ENCODE measurements at places on chromosomes 4 and X. TPM values are rescaled to one million over a fixed set of nuclear protein-coding genes. Genes with fewer than 3 reads are reported as not detected.

Gene NOCT
- total RNA-seq, result 11.5 TPM

Gene CD38
- total RNA-seq, result 213 TPM

Gene PI4K2B
- 29.7 TPM for total RNA-seq

Gene GLOD5
- total RNA-seq, result not detected

Gene SCD5
- 0.25 TPM for total RNA-seq

Gene FTHL17
- total RNA-seq, result not detected

Gene KIT
- 0.15 TPM for total RNA-seq

Gene BRS3
- total RNA-seq, result not detected

Gene PCDH11X
- not detected for total RNA-seq

Gene BMX
- total RNA-seq, result not detected

Gene TSPAN6
- not detected for total RNA-seq

Gene SSX2
- total RNA-seq, result not detected

Gene SPP1
- 0.63 TPM for total RNA-seq

Gene TMEM128
- total RNA-seq, result 15.5 TPM

Gene NSUN7
- total RNA-seq, result 0.66 TPM

Gene CXorf66
- total RNA-seq, result not detected

Gene TMEM255A
- total RNA-seq, result not detected

Gene SPARCL1
- total RNA-seq, result not detected

Gene NR3C2
- 0.85 TPM for total RNA-seq

Gene PPA2
- total RNA-seq, result 51.2 TPM

Gene ALAS2
- not detected for total RNA-seq

Gene LRRC66
- total RNA-seq, result 0.27 TPM

Gene MAGEA3
- total RNA-seq, result not detected

Gene GAGE2A
- not detected for total RNA-seq

Gene FGB
- total RNA-seq, result not detected

Gene UGT2A1
- total RNA-seq, result not detected

Gene TMPRSS11D
- not detected for total RNA-seq

Gene LETM1
- 64.9 TPM for total RNA-seq

Gene SRD5A3
- 9.0 TPM for total RNA-seq

Gene ATP6AP1
- 61.3 TPM for total RNA-seq

Gene CPE
- total RNA-seq, result not detected

Gene LEF1
- 215 TPM for total RNA-seq

Gene SUPT20HL1
- total RNA-seq, result not detected

Gene H2BW2
- not detected for total RNA-seq

Gene LRIT3
- total RNA-seq, result 0.15 TPM

Gene SLC7A11
- 3.7 TPM for total RNA-seq

Gene GALNTL6
- total RNA-seq, result not detected

Gene EXOC1L
- total RNA-seq, result not detected

Gene PAGE2B
- total RNA-seq, result 0.63 TPM

Gene HSD17B13
- total RNA-seq, result 0.22 TPM

Gene USP26
- total RNA-seq, result not detected

Gene CXorf65
- 39.8 TPM for total RNA-seq

Gene SEC24D
- 71.5 TPM for total RNA-seq

Gene SMIM10
- 0.49 TPM for total RNA-seq

Gene PTTG2
- total RNA-seq, result 1.7 TPM

Gene MAGEA1
- not detected for total RNA-seq

Gene UGT2B15
- total RNA-seq, result not detected

Gene PRKG2
- 0.27 TPM for total RNA-seq

Gene SPANXA2
- not detected for total RNA-seq

Gene VCX3A
- total RNA-seq, result not detected

Gene FGF5
- total RNA-seq, result not detected

Gene FHL1
- 15.2 TPM for total RNA-seq

Measured in T-helper 1 cell treated with Interleukin-12 subunit alpha and Interleukin-12 subunit beta and Interleukin-4 antibody, amounts not matched to agents 30 ng/mL and 1 ng/mL, for 36 hours (primary cell).